ENCODE measurements at places on chromosomes 3 and 15.
A peak's percentile ranks its signal among the peaks of the same experiment; 100 is the strongest.

- no peak for DNase-seq
Observed at GRCh38 chr3:122183521-122183892, at the start of gene CASR. Gene CASR, plus strand, starts transcription at chr3:122183668. Its CDS starts 70,522 bp downstream, at chr3:122254190.

- DNase-seq, result no peak
Observed at GRCh38 chr15:29043736-29044502, 158.1 kb downstream of the APBA2 start.

- no peak for DNase-seq
Observed at GRCh38 chr3:14179114-14179465, 473 bp downstream of the LSM3 start.

DNA sequence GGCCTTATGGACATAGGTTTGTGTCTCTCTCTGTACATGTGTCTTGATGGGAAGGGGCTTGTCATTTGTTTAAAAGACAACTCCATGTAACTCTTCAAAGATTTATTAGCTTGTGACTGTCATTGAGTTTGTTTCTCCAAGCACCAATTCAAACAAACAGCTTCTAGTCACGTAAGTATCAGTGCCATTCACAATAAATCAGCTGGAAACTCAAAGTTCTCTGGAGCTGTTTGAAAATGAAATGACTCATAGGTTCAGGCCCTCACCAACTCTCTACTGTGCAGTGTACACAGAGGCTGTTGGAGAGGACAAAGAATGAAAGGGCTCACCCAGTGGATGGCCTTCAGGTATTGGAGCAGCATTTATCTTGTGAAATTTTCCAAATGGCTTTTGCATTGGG, 476.3 kb downstream of the AGBL1 start:
- DNase-seq, result no peak

DNA sequence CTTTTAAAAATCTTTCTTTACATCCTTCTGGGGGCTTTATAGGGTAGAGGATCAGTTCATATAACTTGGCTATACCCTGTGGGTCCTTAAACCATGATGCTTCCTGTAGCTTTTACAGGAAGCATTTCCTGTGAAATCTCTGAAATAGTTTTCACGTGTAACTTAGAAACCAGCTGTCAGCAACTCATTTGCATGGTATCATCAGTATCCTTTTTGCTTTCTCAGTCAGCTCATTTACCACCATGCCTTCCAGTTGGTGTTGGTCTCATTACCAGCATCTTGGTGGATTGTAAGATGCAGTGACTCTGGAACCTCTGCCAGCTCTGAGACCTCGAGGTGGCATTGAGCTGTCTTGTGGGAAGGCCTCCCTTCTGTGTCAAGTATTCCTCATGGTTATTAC, 96.7 kb upstream of the MYZAP start:
- DNase-seq, result no peak

- peak; percentile 85 for DNase-seq
Observed at GRCh38 chr3:51686512-51687215, 15.6 kb downstream of the TEX264 start.

Data from stimulated activated naive CD8-positive, alpha-beta T cell treated with anti-CD3 and anti-CD28 coated beads, Interleukin-15, Interleukin-2, amounts not matched to agents 100 U/mL and 50 U/mL, for 24 hours (primary cell).